ENCODE measurements at places on chromosomes 3 and 15.

DNA sequence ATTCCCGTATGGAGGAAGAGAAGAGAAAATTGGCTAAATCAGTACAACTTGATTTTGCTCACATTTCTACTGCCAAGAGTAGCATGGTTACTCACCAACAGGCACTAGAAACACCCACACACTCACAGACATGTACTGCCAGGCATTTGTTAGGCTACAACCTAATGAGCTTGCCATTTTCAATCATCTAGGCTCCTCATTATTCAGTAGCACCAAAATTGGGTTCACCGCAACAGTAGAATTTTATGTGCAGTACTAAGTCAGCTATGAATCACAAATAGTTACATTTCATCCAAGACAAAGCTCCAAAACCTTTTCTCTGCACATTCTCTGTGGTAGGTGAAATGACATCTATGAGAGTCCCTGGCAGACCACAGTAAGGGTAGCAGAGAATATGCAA is 15.0 kb upstream of the THUMPD3 start:
- DNase-seq, result no peak

- no peak for DNase-seq
These were observed 54.0 kb downstream of the KCNH8 start for GRCh38 chr3:19202303-19202702.

DNA sequence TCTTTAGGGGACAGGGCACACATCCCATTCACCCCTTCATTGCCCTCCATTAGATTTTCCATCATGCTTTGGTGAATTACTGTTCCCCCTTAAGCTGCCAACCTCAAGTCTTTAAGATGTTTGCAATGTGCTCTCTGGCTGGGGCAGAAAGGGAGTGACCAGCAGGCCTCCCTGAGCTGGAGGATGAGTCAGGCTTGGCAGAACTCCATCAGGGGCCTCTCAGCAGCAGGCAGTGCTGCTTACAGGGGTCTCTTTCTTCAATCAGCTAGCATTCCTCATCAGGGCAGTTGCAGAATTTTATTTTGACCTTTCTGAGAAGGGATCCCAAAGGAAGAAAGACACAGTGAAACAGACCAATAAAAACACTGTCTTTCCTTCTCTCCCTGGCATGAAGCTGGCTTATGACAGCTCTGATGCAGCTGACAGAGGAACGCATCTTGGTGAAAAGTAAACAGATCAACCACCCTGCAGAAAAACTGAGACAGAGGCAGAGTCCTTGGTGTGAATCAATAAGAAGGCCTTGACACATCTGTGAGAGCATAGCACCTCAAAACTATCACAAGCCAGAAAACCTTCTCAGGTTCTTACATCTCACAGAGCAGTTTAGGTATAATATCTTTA is 88.7 kb upstream of the MRPL3 start:
- no peak for DNase-seq

- DNase-seq, result no peak
These were observed 19.6 kb downstream of the CD86 start for GRCh38 chr3:122074621-122075265.

GRCh38 chr3:51436998-51437639 is 46.0 kb downstream of the RBM15B start:
- DNase-seq, result no peak

- no peak for DNase-seq
These were observed 191.1 kb downstream of the PDZRN3 start for GRCh38 chr3:73433687-73434086.
